Activated CD4-positive, alpha-beta memory T cell treated with anti-CD3 and anti-CD28 coated beads for 36 hours (primary cell): ENCODE measurements at places on chromosomes 12 and 14. TPM values are rescaled to one million over a fixed set of nuclear protein-coding genes. Genes with fewer than 3 reads are reported as not detected.

Gene NEUROD4
- not detected for total RNA-seq

Gene SLC5A8
- not detected for total RNA-seq

Gene GYS2
- not detected for total RNA-seq

Gene BMP4
- total RNA-seq = not detected

Gene RAP1B
- total RNA-seq = 213 TPM

Gene C12orf42
- not detected for total RNA-seq

Gene MDM2
- total RNA-seq = 125 TPM

Gene DHH
- not detected for total RNA-seq

Gene SLC2A14
- 8.0 TPM for total RNA-seq

Gene MANSC4
- total RNA-seq = not detected

Gene FAM90A1
- total RNA-seq = 0.43 TPM

Gene GPR68
- total RNA-seq = 6.9 TPM

Gene KRT3
- not detected for total RNA-seq

Gene FITM1
- total RNA-seq = 0.86 TPM

Gene SLC17A8
- total RNA-seq = not detected

Gene NYNRIN
- 0.22 TPM for total RNA-seq

Gene KIF5A
- 0.99 TPM for total RNA-seq

Gene PDE3A
- total RNA-seq = not detected

- H3K27ac ChIP-seq = no peak overlapping the region
- H3K4me1 ChIP-seq = peaks cover 21% of the 10 kb centered on the region
- H3K36me3 ChIP-seq = peaks cover 24% of the 10 kb centered on the region
- H3K4me3 ChIP-seq = no peak overlapping the region
- DNase-seq = no peak
Measured at GRCh38 chr14:23326491-23327332, 5.5 kb downstream of the PABPN1 start.

- no peaks in the 10 kb centered on the region for H3K36me3 ChIP-seq
- no peak overlapping the region for H3K27ac ChIP-seq
- H3K4me3 ChIP-seq = no peak overlapping the region
- peaks cover 11% of the 10 kb centered on the region for H3K4me1 ChIP-seq
Measured at GRCh38 chr14:105944632-105945610, 418.5 kb downstream of the TMEM121 start.

GRCh38 chr14:68669603-68670358, 123.1 kb downstream of the ZFP36L1 start:
- no peaks in the 10 kb centered on the region for H3K27me3 ChIP-seq
- DNase-seq = no peak
- no peak overlapping the region for H3K27ac ChIP-seq
- H3K36me3 ChIP-seq = no peaks in the 10 kb centered on the region

DNA sequence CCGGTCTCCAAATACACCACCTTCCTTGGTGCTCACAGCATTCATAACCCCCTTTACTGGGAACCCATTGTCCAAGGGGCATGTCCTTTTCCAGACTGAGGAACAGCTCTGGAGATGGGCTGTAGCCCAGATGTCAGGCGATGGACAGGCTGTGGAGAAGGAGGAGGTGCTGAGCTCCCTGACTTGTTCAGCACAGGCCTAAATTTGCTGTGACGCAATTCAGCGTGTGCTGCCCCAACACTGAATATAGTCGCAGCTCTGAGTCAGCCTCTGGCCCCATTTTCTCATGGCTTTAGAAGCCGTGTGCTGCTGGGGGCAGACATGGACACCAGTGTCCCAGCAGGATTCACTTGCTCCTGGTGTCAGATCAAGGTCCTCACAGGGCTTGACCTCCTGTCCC, 269.1 kb downstream of the EMP1 start:
- H3K4me1 ChIP-seq = no peaks in the 10 kb centered on the region
- no peak overlapping the region for H3K4me3 ChIP-seq
- no peak overlapping the region for H3K27ac ChIP-seq
- peaks cover 3% of the 10 kb centered on the region for H3K27me3 ChIP-seq
- DNase-seq = no peak
- no peaks in the 10 kb centered on the region for H3K36me3 ChIP-seq

- H3K27ac ChIP-seq = no peak overlapping the region
- no peak overlapping the region for H3K4me3 ChIP-seq
- no peaks in the 10 kb centered on the region for H3K4me1 ChIP-seq
- no peaks in the 10 kb centered on the region for H3K27me3 ChIP-seq
- no peak for DNase-seq
Measured at GRCh38 chr12:106010741-106011140, 128.0 kb downstream of the NUAK1 start.

- DNase-seq = no peak
- no peaks in the 10 kb centered on the region for H3K4me1 ChIP-seq
- H3K4me3 ChIP-seq = no peak overlapping the region
- no peaks in the 10 kb centered on the region for H3K27me3 ChIP-seq
Measured at GRCh38 chr12:117005417-117006046, 93.7 kb downstream of the TESC start.

DNA sequence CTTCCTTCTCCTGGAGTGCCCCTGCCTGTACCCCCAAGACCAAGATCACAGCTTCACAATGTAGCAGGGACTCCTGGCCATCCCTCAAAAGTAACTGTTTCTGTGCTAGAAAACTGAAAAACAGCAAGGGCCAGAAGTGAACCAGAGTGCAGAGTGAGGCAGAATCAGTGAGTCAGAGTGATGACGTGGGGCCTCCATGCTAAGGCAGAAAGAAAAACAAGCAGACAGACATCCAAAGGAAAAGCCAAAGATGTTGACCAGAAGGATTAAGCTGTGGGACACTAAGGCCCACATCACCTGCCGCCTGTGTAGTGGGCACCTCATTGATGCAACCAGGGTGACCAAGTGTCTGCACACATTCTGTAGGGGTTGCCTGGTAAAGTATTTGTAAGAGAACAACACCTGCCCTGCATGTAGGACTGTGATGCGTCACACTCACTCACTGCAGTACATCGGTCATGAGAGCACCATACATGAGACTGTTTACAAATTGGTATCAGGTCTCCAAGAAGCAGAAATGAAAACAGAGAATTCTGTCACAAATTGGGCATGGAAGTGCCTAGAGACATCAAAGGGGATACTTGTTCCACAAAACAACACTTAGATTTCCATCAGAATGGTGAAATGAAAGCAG, 51.2 kb downstream of the ARMH4 start:
- no peak overlapping the region for H3K4me3 ChIP-seq
- H3K27ac ChIP-seq = no peak overlapping the region
- no peaks in the 10 kb centered on the region for H3K4me1 ChIP-seq
- peaks cover 6% of the 10 kb centered on the region for H3K27me3 ChIP-seq
- no peaks in the 10 kb centered on the region for H3K36me3 ChIP-seq
- DNase-seq = no peak

- H3K27me3 ChIP-seq = no peaks in the 10 kb centered on the region
- no peaks in the 10 kb centered on the region for H3K36me3 ChIP-seq
- peaks cover 44% of the 10 kb centered on the region for H3K4me1 ChIP-seq
- peak; percentile 67 for DNase-seq
- H3K4me3 ChIP-seq = peak within 1 kb of the TSS; percentile 74
Measured at GRCh38 chr12:43835656-43836474, at the start of gene TMEM117. Gene TMEM117, plus strand, starts transcription at chr12:43836081.

GRCh38 chr12:51593539-51593938, 2.5 kb downstream of the SCN8A start:
- peaks cover 13% of the 10 kb centered on the region for H3K4me1 ChIP-seq
- no peak overlapping the region for H3K27ac ChIP-seq
- no peaks in the 10 kb centered on the region for H3K36me3 ChIP-seq
- H3K4me3 ChIP-seq = no peak overlapping the region

DNA sequence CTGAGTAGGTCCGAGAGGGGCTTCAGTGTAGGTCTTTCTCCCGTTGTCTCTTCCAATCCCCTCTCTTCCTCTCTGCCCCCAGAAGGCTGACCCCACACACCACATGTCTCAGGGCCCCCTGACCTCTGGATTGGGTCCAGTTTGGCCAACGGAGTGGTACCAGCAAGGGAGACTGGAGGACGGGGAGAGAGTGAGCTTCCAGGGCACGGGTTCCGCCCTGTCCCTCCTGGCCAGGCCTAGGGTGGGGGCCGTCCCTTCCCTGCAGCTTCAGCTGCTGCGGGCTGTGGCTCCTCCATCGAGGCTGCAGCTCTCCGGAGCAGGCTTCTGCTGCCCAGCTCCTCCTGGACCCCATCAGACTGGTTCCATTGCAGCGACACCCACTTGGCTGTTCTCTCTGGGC, 17.4 kb downstream of the FZD10 start:
- no peak overlapping the region for H3K4me3 ChIP-seq
- no peak for DNase-seq
- no peak overlapping the region for H3K27ac ChIP-seq
- H3K27me3 ChIP-seq = peaks cover 7% of the 10 kb centered on the region
- H3K4me1 ChIP-seq = no peaks in the 10 kb centered on the region
- H3K36me3 ChIP-seq = no peaks in the 10 kb centered on the region

- no peaks in the 10 kb centered on the region for H3K36me3 ChIP-seq
- no peak overlapping the region for H3K27ac ChIP-seq
- no peaks in the 10 kb centered on the region for H3K4me1 ChIP-seq
- DNase-seq = no peak
Measured at GRCh38 chr14:89007906-89008305, 183.5 kb downstream of the TTC8 start.

GRCh38 chr14:87600240-87600639, 392.7 kb downstream of the GALC start:
- no peaks in the 10 kb centered on the region for H3K4me1 ChIP-seq
- no peaks in the 10 kb centered on the region for H3K36me3 ChIP-seq
- no peak overlapping the region for H3K4me3 ChIP-seq
- no peak for DNase-seq
- no peak overlapping the region for H3K27ac ChIP-seq

- H3K4me1 ChIP-seq = peaks cover 4% of the 10 kb centered on the region
- H3K4me3 ChIP-seq = no peak overlapping the region
- H3K27ac ChIP-seq = no peak overlapping the region
- H3K27me3 ChIP-seq = no peaks in the 10 kb centered on the region
Measured at GRCh38 chr12:92301356-92301755, 155.7 kb upstream of the BTG1 start.

- DNase-seq = no peak
- no peak overlapping the region for H3K27ac ChIP-seq
- no peaks in the 10 kb centered on the region for H3K27me3 ChIP-seq
- no peaks in the 10 kb centered on the region for H3K4me1 ChIP-seq
- no peak overlapping the region for H3K4me3 ChIP-seq
Measured at GRCh38 chr14:32694795-32695449, 243.8 kb upstream of the NPAS3 start.

GRCh38 chr12:115421350-115421749, 737.4 kb upstream of the TBX3 start:
- no peaks in the 10 kb centered on the region for H3K4me1 ChIP-seq
- DNase-seq = no peak
- no peaks in the 10 kb centered on the region for H3K27me3 ChIP-seq
- no peak overlapping the region for H3K4me3 ChIP-seq

GRCh38 chr14:99841436-99842071, 48.3 kb downstream of the EML1 start:
- no peak for DNase-seq
- peaks cover 29% of the 10 kb centered on the region for H3K27me3 ChIP-seq
- no peaks in the 10 kb centered on the region for H3K4me1 ChIP-seq
- no peaks in the 10 kb centered on the region for H3K36me3 ChIP-seq

- H3K4me1 ChIP-seq = no peaks in the 10 kb centered on the region
- H3K27me3 ChIP-seq = no peaks in the 10 kb centered on the region
- H3K27ac ChIP-seq = no peak overlapping the region
Measured at GRCh38 chr12:64269161-64269560, 47.1 kb upstream of the KICS2 start.

DNA sequence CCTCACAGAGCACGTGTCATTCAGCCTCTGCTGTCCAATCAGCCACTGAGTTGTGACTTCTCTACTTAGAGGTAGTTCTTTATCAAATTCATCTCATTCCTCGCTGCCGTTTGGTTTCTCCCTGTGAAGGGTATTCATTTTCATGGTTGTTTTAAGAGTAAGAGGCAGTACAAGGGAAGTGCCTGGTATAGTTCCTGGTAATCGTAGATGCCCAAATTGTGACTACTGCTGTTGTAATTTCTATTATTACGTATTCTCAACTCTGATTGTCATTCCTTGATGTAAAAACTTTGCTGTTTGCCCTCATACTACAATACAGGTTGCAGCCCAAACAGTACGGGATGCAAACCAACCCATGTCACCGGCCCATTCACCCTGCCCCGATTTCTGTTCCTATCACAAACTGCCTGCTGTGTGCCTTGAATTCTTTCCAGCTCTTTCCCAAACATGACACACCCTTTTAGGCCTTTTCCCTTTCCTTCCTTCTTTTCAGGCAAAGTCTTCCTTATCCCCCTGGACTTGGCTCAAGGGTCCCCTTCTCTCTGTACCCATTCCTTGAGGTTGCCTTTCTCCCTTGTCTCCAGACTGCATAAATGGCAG, 93.0 kb downstream of the SLC25A47 start:
- H3K36me3 ChIP-seq = no peaks in the 10 kb centered on the region
- no peaks in the 10 kb centered on the region for H3K27me3 ChIP-seq
- no peaks in the 10 kb centered on the region for H3K4me1 ChIP-seq
- no peak overlapping the region for H3K4me3 ChIP-seq
- no peak overlapping the region for H3K27ac ChIP-seq

GRCh38 chr14:24329736-24330135, 5.1 kb downstream of the ADCY4 start:
- peaks cover 14% of the 10 kb centered on the region for H3K27me3 ChIP-seq
- peak overlapping the region; percentile 42 for H3K27ac ChIP-seq
- no peaks in the 10 kb centered on the region for H3K36me3 ChIP-seq
- DNase-seq = peak; percentile 84
- H3K4me3 ChIP-seq = no peak overlapping the region

- no peaks in the 10 kb centered on the region for H3K36me3 ChIP-seq
- H3K27ac ChIP-seq = no peak overlapping the region
- no peaks in the 10 kb centered on the region for H3K27me3 ChIP-seq
- peaks cover 22% of the 10 kb centered on the region for H3K4me1 ChIP-seq
- DNase-seq = no peak
Measured at GRCh38 chr12:69337311-69338090, 10.7 kb upstream of the LYZ start.

DNA sequence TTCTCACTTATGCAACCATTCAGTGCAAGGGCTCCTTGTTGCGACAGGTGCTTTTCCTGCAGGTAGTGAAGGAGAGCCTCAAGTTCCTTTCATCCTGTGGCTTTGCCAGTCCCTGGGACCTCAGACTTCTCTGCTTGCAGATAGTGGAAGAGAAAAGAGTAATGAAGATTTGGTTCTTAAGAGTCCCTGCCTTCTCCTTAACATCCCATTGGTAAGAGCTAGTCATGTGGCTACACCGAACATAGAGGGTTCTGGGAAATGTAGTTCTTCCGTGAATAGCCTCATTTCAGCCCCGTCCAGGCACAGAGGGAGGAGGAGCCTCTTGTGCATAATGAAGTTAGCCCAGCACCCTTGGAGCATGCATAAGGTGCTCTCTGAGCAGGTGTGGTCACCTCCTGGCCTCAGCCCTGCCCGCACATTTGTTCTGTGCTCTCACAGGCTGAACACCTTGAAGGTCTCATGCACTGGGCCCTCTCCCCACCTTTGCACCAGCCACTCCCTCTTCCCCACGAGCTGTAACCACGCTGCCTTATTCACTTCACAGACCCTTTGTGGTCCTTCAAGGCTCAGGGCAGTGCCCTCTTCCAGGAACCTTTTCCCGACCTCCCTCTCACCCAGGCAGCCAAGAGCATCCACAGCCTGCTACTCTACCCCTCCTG, 134.0 kb downstream of the BCL11B start:
- no peaks in the 10 kb centered on the region for H3K4me1 ChIP-seq
- no peak overlapping the region for H3K4me3 ChIP-seq
- H3K27me3 ChIP-seq = no peaks in the 10 kb centered on the region
- no peak overlapping the region for H3K27ac ChIP-seq
